ENCODE measurements at places on chromosomes 2 and 18. TPM values are rescaled to one million over a fixed set of nuclear protein-coding genes. Genes with fewer than 3 reads are reported as not detected.

DNA sequence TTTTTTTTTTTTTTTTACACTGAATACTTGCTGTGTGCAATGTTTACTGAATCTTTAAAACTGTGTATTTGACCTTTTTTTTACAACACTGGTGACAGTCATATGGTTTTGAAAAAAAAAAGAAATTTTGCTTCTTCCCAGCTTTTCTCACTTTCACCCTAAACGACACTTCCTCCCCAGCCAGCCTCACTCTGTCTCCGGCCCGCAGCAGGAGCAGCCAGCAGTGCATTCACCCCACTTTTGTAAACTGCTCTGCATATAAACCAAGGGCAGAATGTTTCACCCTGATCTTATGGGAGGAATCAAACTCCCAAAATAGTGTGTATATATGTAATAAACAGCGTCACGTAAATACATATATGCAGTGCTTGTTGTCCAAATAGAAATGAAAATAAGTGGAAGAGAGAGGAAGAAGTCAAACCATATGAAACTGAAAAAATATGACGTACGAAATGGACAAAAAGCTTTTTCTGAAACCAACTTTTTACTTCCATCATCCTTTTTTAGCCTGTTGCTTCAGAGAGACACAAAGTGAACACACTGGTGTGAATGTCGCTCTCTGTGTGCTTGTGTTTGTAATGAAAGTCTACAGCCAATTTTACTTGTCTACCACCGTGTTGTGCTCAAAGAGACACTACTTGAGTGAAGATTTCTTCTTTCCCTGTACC is 54.2 kb downstream of the ZCCHC2 start:
- DNase-seq = no peak

DNA sequence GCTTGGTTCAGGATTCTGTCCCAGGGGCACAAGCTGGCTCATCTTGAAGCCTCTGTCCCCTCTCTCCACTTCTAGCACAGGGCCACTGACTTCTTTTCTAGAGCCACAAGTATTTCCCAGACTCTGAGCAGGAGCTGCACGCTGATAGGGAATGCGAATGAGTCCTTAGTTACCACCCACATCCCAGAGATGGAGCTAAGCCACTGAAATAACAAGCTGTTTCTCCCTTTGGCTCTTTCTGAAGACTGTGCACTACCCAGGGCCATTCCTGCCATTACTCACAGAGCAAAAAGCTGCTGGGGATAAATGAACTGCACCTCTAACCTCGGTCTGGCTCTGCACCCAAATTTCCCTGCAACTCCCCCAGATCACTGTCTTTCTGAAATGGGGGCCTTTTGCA is 70.6 kb downstream of the TSN start:
- no peak for DNase-seq

DNA sequence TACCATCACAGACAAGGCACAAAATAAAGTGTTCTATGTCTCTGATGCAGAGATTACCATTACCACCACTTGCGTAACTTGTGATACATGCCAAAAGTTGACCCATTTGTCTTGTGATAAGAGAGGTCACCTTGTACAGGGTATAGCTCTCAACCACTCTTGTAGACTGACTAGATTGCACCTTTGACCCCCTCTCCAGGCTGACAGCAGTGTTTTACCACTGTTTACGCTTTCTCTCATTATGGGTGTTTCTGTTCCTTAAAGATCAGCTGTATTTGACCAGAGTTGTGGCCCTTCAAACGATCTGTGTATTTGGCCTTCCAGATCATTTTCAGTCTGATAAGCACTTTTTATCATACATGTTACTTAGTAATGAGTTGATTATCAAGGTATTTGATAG is 215.7 kb upstream of the HNMT start:
- no peak for DNase-seq

Gene TANC1
- 22.2 TPM for polyA plus RNA-seq

Gene NEU2
- polyA plus RNA-seq = not detected

- peak; percentile 19 for DNase-seq
Observed at GRCh38 chr18:8142131-8142711, 467.0 kb upstream of the RAB12 start.

Gene MOCOS
- 0.14 TPM for polyA plus RNA-seq

GRCh38 chr2:217717646-217718045 is 285.1 kb downstream of the TNS1 start:
- no peak for DNase-seq

- DNase-seq = no peak
Observed at GRCh38 chr2:179239195-179239594, 25.4 kb downstream of the SESTD1 start.

Gene LRRTM1
- polyA plus RNA-seq = 0.34 TPM

- no peak for DNase-seq
Observed at GRCh38 chr2:140589696-140590095, 1541.1 kb downstream of the LRP1B start.

DNA sequence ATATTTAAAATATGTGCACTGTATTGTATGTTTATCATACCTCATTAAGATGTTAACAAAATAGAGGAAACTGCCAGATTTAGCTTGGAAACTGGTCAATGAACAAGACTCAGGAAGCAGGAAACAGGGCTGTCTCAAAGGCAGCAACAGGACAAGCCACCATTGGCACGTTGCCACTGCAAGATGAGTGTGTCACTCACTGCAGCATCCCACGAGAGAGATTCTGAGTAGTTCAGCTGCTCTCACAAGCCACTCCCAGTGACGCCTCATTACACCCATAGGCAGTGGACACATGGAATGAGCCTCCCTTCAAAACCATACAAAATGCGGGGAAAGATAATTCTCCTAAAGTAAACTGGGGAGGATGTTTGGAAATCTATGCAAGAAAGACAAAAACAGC is 181.9 kb upstream of the DLGAP1 start:
- no peak for DNase-seq

Gene NCKAP1
- polyA plus RNA-seq = 83.6 TPM

Data from forelimb muscle (tissue), 1 donor.